Fibroblast of skin of abdomen (primary cell): ENCODE measurements at places on chromosomes 7 and 10.

- no peak for DNase-seq
Measured at GRCh38 chr7:118898284-118898683, 673.8 kb downstream of the ANKRD7 start.

- DNase-seq: peak; percentile 23
Measured at GRCh38 chr7:151518105-151518946, 1.4 kb downstream of the RHEB start.

DNA sequence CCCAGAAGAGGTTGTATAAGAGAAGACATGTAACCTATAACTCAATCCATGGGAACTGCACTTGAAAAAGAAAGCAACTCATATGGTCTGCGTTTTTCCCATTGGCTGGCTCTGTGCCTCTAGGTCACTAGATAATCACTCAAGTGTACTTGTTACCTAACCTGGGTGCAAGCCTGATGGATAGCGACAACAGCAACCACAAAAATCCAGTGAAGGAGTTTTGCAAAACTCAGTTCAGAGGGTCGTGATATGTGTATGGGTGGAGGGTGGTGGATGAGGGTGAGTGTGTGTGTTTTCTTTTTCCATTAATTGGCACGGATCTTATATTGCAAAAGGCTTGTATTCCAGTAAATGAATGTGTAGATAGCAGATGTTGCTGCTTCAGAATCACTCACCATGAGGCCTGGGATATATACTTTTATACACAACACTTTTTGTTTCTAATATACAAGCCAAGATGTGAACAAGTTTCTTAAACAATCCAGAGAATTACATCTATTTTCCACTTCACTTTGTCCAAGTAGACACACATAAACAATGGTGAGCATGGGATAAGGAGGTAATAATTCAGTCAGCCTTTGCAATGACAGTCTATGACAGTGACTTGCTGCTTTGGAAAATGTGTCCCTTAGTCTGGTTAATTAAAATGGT, 286.9 kb upstream of the DKK1 start:
- DNase-seq: peak; percentile 60

DNA sequence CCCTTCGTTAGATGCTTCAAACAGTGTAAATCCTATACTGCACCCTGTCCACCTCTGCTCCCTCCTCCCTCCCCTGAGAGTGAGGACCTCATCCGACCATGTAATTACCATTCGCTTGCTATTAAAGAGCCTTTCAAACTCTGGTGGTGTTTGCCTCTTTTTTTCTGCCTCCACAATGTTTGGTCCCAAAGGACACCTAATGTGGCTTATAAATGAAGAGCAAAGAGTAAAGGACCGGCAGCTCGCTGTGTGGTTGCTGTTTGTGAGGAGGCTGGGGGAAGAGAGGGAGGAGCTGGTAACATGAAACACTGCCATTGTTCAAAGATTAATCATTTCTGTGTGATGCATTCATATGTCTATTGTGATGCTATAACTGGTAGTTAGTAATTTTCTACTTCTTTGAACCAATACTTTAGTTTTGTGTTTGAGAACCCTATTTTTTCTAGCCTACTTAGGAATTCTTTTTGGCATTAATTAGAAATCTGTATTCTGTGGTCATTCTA, 27.9 kb downstream of the MTURN start:
- DNase-seq: peak; percentile 66

DNA sequence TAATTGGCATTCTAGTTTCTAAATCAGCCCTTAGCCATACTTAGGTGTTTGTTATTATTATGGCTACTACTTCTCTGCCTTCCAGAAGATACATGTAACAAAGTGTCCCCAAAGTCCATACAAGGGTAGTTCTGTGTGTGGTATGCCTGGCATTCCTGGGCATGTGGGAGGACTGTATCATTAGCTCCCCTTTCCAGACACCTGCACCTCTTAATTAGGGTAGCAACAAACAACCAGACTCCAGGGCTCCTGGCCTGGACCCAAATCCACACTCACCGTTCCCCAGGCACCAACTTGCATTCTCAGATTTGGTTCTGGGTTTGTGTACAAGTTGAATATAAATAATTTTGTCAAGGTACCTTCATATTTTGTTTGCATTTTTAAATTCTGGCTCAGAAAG, 15.5 kb upstream of the CALD1 start:
- DNase-seq: no peak

DNA sequence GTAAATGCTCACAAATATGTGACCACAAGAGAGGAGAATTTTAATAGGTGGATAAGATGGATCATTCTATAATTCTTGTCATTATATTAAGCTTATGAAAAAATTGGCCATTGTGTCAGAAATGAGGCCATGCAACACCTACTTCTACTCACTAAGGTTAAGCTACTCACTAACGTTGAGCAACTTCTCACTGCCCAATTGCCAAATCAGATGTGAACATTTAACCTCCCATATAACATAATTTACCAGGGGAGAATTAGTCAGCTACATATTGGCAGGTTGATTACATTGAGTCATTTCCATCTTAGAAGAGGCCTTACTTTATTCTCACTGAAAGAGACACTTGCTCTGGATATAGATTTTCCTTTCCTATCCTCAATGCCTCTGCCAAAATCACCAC, 211.2 kb upstream of the DGKB start:
- DNase-seq: peak; percentile 6

DNA sequence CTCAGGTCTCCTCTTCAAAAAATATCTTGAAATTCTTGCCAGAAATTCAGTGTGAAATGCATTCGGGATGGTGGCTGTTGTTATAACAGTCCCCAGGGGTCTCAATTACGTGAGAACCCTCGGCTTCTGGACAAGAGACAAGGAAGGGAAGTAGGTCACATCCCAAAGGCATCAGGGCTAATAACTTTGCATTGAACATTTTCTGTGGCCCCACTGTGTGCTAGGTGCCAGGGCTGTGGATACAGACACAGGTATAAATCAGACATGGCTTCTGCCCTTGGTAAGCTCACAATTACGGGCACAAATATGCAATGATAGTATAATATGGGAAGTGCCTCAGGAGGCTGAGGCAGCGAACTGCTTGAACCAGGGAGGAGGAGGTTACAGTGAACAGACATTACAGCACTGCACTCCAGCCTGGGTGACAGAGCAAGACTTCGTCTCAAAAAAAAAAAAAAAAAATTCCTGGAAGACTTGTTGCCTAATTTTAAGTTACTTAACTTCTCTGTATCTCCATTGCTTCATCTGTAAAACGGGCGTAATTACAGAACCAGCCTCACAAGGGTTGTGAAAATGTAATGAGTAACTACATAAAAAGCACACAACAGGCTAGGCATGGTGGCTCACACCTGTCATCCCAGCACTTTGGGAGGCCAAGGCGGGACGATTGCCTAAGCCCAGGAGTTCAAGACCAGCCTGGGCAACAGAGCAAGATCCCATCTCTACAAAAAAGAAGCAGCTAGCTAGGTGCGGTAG, 2.5 kb upstream of the RHBDD2 start:
- DNase-seq: no peak

GRCh38 chr7:105826143-105826542, 50.3 kb downstream of the ATXN7L1 start:
- DNase-seq: peak; percentile 32
